Fibroblast of villous mesenchyme (primary cell): ENCODE measurements at places on chromosomes 3 and 15. TPM values are rescaled to one million over a fixed set of nuclear protein-coding genes. Genes with fewer than 3 reads are reported as not detected.

GRCh38 chr3:45689787-45690145 is 570 bp downstream of the SACM1L start:
- no peak for DNase-seq

- no peak for DNase-seq
These were observed 2.6 kb upstream of the AGBL1 start for GRCh38 chr15:86077070-86077469.

DNA sequence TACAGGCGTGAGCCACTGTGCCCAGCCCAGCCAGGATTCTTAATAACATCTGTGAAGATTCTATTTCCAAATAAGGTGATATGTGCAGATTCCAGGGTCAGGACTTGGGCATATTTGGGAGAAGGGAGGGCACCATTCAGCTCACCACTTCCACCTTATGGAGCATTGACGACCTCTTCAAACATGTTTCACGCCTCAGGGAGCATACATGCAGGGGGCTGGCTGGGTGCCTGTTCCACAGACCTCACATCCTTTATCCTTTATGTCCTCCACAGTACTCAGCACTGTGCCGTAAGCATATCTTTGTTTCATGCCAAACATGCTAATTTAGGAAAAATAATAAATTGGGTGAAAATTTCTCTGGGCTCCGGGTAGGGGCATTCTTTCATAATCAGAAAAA is 229.0 kb downstream of the THSD4 start:
- no peak for DNase-seq

SLC28A1 gene
- total RNA-seq: not detected in 2 replicates

CMTM8 gene
- total RNA-seq: not detected in 2 replicates

AGTR1 gene
- 0.43 and 1.6 TPM in 2 replicates for total RNA-seq

GRCh38 chr15:43899928-43900327 is 73.1 kb downstream of the WDR76 start:
- DNase-seq: no peak

DNA sequence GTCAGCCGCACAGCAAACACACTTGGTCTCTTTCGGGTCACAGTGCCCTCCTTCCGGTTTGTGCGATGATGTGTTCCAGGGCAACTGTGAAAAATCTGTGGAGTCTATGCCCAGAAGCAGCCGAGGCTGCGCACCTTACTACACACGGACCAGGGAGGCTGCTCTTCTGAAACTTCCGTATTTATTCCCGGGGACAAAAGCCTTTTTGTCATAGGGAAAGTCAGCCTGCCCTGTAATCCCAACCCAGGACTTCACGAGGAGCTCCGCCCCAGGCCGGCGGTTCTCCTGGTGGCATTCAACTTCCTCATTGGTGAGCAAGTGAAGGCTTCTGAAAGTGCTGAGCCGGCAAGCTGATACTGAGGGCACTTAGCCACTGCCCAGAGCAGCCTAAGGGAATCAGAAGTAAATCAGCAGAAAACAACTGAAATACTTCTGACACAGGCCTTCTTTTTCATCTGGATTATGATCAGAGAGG is 126.5 kb downstream of the FMN1 start:
- peak; percentile 34 for DNase-seq

DNA sequence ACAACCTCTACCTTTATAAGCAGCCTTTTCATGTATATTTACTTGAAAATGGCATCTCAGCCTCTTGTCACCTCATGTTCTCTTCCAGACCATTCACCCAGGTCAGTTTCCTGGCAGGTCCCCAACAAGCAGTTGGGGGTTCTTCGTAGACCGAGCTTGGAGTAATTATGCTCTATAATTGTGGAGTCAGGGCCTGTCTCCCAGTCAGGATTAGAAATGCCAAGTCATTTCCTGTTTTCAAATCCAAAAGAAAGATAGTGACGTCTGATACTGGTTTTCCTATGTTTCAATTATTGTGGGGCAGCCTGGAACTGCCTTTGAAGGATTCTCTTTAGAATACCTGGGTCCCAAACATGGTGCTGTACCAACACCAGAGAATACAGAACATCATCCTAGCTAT is 430.6 kb downstream of the MECOM start:
- peak; percentile 37 for DNase-seq

DNA sequence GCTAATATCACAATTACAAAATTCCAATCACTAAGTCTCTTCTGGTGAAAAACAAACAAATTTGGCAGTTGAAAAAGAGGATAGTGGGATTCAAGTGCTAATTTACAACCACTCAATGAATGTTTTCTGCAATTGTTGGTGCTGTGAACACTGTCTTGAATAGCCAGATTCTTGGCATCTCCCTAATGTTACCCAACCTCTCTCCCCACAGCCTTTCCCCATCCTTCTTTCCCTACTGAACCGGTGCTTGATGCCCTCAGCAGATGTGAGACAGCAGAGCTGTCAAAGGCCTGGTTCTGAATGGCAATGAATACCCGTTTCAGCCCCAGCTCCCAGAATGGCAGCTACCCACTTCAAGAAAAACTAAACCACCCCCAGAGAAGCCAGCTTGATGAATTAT is 22.5 kb upstream of the BHLHE40 start:
- DNase-seq: no peak

RAB7A gene
- 67.3 and 85.5 TPM in 2 replicates for total RNA-seq

DNA sequence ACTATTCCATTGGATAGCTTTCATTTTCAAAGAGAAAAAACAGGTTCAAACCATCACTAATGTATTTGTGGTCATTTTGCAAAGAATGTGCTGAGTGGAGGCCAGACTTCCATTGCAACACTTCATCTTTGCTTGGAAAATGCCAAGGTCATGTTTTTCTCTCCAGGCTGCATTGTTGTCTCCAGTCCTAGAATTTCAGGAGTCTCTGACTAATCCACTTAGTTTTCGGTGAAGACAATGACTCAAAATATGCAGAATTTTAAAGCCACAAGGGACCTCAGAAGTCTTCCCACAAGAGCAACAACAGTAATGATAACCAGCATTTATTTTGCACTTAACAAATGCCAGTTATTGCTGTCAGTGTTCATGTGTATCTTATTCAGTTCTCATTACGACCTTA is 277.0 kb downstream of the RYR3 start:
- DNase-seq: peak; percentile 44

DNA sequence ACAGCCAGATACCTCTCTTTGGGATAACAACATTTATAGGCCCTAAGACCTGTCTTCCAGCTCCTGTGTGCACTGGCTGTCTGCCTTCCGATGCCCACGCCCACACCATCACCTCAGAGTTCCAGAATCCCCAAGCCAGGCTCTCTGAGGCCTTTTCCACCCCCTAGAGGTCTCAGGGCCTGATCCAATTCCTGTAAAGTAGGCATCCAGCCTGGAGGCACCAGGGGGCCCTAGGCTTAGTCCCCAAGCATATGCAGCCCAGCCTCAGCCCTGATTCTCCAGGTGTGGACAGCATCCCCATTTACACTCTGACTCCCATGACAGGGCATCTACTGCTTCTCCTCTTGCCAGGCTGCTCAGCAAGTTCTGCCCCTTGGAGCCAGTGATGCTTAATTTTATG is 72.7 kb upstream of the CORO2B start:
- no peak for DNase-seq

OR5K2 gene
- total RNA-seq: not detected in 2 replicates

GABRA5 gene
- total RNA-seq: 0.32 and 0.43 TPM in 2 replicates

GRCh38 chr15:70415398-70415797 is 317.7 kb upstream of the TLE3 start:
- DNase-seq: no peak

- no peak for DNase-seq
These were observed 57.9 kb downstream of the TIPARP start for GRCh38 chr3:156732261-156732660.

GRCh38 chr3:196660381-196661166 is 21.1 kb downstream of the NRROS start:
- no peak for DNase-seq

AMIGO3 gene
- 0.43 and 1.6 TPM in 2 replicates for total RNA-seq

DNA sequence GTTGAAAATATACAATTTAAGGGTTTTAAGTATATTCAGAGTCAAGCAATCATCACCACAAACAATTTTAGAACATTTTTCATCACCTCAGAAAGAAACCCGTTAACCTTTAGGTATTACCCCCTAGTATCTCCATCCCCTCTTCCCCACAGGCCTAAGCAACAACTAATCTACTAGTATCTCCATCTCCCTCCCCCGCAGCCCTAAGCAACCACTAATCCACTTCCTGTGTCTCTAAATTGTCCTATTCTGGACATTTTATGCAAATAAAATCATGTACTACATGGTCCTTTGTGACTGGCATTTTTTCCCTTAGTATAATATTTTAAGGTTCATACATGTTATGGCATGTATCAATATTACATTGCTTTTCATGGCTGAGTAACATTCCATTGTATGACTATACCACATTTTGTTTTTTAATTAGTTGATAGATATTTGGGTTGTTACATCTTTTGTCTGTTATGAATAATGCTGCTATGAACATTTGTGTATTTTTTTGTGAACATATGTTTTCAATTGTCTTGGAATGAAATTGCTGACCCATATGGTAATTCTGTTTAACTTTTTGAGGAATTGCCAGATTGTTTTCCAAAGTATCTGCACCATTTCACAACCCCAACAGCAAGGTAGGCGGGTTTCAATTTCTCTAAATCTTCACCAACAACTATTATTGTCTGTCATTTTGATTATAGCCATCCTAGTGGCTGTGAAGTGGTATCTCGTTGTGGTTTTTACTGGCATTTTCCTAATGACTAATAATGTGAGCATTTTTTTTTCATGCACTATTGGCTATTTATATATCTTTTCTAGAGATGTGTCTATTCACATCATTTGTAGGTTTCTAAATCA is 215.6 kb upstream of the CD96 start:
- DNase-seq: peak; percentile 79

GSK3B gene
- 83.8 and 94.1 TPM in 2 replicates for total RNA-seq
